ENCODE measurements at places on chromosomes 16 and 17.
A peak's percentile ranks its signal among the peaks of the same experiment; 100 is the strongest.

DNA sequence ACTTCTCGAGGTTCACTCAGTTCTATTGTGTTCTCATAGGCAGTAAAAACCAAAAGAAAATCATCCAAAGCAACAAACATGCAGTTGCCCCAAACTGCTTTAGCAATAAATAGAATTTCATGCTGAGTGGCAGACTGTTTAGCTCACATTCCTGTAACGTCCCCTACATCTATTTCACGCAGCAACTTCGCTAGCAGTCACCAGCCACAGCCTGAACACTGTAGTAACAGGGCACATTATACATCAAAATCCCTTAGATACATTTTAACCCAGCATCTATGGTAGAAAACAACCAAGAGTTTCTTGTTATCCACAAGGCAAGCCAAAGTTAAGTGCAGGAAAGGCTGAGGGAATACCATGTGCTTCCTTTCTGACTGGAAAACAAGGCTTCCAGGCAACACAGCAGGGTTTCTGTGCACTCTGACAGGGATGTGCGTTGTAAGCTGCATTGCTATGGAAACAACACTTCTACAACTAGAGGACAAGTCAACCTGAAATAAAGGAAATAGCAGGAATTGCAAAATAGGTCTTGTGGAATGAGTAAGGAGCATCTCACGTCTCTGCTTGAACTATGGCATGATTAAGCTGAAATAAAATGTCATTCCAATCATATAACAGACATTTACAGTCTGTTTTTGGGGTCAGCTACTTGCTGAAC lies 55.4 kb downstream of the CFDP1 start:
- DNase-seq, result peak; percentile 53

DNA sequence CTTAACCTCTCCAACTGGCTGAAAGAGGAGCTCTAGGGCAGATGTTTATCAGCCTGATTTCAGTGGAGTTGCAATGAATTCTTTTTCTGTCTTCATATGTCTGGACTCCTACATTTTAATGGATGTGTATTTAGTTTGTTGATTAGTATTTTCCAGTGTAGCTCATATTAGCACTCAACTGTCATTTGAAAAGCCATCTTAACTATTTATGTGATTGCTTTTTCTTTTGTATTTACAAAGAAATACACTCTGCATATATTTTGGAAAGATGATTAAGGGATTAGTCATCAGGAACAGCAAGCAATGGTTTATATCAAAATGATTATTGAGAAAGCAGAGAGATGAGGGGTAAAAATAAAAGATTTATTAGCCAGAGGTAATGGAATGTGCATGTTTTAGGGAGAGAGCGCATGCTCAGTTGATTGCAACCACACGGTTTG lies 71.1 kb downstream of the WWOX start:
- DNase-seq, result no peak

- peak; percentile 90 for DNase-seq
Observed at GRCh38 chr17:36533935-36534839, 481 bp downstream of the MYO19 start.

DNA sequence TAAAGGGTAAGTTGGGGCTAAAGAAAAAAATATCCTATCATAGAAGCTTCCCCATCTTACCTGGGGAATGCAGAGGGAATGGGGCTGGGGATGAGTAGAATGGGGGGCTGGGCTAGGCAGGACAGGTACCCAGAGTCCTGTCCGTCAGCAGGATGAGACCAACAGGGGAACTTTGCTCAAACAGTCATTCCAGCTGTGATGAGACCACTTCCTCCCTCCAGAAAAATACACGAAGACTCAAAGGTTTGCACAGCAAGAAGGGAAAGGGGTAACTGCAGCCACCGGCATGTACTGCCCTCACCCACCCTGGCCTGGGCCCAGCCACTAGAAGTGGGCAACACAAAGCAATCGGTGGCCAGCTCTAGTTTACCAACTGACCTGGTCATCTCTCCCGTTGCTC lies 20.7 kb upstream of the SLC35B1 start:
- DNase-seq, result no peak

GRCh38 chr17:32551186-32551955 lies 64.6 kb downstream of the CDK5R1 start:
- no peak for DNase-seq

DNA sequence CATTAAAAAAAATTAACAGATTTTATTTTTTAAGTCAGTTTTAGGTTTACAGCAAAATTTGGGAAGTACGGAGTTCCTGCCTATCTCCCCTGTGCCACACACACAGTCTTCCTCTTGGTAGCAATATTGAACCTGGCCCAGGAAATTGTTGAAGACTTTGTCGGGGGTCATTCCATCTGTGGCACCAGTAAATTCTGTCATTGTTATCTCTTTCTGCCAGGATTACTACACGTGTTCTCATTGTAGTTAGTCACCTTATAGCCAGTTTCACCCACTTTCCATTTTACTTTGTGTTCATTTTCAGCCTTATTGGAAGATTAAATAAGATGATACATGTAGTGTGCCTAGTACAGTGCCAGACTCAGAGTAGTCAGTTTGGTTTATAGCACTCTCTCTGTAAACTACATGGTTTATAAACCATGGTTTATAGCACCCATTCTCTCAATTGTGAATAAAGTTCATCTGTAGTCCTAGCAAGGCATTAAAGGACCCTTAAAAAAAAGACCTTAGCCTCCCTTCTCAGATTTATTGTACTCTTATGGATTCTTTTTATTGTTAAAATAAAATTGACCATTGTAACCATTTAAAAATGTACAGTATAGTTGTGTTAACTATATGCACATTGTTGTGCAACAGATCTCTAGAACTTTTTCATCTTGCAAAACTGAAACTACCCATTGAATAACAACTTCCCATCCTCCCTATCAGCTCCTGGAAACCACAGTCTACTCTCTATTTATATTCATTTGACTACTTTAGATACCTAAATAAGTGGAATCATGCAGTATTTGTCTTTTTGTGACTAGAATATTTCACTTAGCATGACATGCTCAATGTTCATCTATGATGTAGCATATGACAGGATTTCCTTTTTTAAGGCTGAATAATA lies 36.1 kb downstream of the NLK start:
- DNase-seq, result no peak

DNA sequence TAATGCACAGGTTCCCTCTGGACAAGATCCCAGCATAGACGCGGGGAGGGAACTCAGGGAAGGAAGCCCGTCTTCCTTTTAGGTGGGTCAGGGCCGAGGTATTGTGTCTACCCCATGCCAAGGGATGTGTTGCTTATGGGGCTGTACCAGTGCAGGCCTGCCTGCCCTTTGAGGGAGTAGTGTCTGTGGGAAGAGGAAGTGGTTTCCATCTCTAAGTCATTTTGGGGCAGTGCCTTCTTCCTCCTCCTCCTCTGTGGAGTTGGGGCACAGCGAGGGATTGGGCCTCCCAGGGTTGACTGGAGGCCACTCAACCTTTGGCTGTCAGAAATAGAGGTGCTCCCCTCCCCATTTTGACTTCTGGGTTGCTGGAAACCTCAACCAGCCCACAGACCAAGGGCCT lies 26.5 kb downstream of the GJD3 start:
- no peak for DNase-seq

DNA sequence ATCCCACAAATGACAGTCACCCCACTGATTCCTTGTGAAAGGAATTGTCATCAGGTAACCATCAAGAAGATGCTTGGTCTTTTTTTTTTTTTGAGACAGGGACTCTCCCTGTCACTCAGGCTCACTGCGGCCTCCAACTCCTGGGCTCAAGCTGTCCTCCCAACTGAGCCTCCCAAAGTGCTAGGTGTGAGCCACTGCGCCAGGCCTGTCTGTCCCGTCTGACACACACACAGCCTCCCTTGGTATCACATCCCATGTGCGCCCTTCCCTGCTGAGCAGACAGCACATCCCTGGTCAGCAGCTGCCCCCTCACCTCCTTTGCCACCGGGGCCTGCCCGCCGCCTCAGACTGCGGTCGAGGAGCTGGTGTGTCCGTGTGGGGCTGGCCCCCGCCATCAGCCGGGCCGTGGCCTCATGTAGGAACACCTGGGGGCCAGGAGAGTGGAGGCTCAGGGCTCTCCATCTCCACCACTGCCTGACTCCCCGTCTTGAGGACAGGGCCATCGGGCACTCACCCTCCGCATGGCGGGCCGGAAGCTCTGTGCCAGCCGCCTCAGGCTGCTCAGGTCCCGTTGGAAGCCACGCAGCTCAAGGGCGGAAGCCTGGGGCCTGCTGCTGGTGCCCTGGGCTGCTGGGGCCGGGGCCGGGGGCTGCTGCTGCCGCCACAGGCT lies 23.6 kb downstream of the SREBF1 start:
- no peak for DNase-seq

DNA sequence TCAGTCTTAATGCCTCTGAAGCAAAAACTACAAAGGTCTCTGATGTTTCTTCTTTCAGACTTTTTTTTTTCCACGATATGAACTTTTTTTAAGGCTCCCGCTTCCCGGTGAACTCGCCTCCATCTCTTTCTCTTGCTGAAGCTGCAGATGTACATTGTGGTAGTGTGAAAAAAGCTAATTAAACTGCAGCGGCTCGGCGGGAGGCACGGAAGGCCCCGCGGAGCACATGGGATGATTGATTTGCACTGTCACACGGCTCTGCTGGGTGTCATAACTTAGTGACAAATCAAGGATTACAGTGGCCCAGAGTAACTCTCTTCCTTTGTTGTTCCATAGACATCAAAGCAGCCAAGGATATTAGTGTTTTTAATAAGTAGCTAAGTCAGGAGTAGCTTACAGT lies 196.3 kb downstream of the AXIN2 start:
- DNase-seq, result peak; percentile 43

DNA sequence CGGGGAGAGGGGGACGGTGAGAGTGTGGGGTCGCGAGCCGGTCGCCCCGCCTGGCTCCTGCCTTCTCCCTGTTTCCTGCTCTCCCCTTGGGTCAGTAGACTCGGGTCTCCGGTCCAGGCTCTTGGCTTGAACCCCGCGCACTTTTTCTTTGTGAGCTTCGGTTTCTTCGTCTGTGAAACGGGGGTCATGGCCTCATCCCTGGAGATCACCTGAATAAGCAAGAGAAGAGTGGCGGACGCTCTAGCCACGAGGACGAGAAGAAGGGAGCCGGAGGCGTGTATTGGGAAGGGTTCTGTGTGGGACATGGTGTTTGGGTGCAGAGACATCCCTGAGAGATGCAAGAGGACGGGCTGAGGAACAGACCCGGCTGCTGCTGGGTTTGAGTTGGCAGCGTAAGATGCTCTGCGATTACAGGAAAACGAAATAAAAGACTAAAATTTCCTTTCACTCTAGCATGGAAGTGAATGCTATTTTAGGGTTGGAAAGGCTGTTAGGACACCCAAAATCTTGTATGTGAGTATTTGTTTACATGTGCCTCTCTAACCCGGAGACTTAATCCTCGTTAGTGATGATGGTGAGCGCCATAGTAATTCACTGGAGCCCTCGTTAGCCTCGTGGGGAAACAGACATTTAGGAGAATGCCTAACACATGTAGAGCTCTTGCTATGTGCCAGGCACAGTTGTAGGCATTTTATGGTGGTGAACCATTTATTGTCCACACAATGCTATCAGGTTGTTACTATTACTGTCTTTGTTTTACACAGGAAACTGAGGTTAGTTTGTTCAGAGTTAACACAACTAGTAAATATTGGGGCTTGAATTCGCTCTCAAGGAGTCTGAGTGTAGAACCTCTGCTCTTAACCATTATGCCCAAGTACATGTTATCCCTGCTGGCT lies 646 bp downstream of the KIF22 start:
- no peak for DNase-seq

GRCh38 chr16:54240271-54241129 lies 46.1 kb downstream of the IRX3 start:
- no peak for DNase-seq

- no peak for DNase-seq
Observed at GRCh38 chr17:35171834-35172233, 22.4 kb downstream of the SLC35G3 start.

- peak; percentile 75 for DNase-seq
Observed at GRCh38 chr17:48037036-48037837, at the start of gene COPZ2. TSS of gene COPZ2 (minus strand) at chr17:48037797. CDS start at chr17:48037777, 20 bp downstream.

- no peak for DNase-seq
Observed at GRCh38 chr17:81536299-81537290, 8.4 kb downstream of the FSCN2 start.

GRCh38 chr17:29068818-29069217 lies 25.9 kb downstream of the PIPOX start:
- no peak for DNase-seq

DNA sequence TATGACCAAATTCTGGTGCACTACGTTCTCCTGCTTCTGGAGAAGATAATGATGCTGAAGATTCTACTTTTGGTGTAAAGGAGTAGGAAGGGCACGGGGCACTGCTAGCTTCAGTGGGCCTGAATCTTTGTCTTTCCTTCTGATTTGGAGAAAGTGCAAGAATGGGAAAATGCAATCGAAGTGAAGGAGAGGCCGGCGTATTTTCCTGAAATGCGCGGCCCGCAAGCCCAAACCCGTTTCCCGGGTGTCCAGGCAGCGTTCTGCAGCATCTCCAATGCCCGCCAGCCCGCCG lies 372 bp upstream of the NDE1 start:
- DNase-seq, result no peak

GRCh38 chr17:34275881-34276280 lies 5.9 kb downstream of the CCL7 start:
- DNase-seq, result no peak

DNA sequence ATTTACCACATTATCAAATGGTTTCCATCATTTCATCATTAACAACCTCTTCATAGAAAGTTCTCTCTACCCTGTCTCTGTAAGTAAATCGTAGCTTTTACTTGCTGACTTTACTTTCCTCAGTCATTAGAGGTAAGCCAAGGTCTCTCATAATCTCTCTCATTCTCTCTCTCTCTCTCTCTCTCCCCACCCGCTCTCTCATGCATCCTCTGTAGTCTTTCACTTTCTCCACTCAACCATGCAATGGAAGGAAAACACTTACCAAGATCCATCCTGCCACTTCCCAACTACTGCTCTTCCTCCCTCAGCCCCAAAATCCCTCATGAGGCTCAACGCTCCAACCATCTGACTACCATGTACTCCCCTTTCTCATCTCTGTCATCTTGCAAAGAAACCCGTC lies 6.1 kb downstream of the CEP112 start:
- DNase-seq, result no peak

DNA sequence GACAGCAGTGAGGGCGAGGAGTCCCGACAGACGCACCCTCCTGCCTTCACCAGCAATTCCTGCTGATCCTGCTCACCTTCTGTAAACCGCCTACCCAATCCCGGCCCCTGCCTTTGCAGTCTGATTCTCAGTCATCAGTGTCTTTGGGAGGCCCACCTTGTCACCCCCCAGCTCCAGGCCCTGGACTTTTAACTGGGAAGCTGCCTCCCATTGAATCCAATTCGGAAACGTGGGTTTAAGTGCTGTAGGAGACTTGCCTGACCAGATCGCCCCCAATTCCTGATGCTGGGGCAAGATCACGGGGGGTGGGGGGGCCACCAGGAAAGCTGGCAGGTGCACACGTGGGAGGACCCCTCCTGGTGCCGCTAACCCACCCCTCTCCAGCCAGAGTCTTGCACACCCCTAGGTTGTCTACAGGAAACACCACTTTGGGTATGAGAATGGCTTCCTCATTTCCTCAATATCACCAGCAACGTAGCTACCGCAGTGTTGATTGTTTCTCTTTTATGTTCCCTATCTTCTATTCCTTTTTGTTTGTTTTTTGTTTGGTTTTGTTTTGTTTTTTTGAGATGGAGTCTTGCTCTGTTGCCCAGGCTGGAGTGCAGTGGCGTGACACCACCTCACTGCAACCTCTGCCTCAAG lies 46.6 kb upstream of the CMIP start:
- DNase-seq, result no peak

GRCh38 chr16:50390371-50390771 lies 21.6 kb upstream of the BRD7 start:
- DNase-seq, result peak; percentile 56
